ENCODE measurements at places on chromosomes 5 and 9.

DNA sequence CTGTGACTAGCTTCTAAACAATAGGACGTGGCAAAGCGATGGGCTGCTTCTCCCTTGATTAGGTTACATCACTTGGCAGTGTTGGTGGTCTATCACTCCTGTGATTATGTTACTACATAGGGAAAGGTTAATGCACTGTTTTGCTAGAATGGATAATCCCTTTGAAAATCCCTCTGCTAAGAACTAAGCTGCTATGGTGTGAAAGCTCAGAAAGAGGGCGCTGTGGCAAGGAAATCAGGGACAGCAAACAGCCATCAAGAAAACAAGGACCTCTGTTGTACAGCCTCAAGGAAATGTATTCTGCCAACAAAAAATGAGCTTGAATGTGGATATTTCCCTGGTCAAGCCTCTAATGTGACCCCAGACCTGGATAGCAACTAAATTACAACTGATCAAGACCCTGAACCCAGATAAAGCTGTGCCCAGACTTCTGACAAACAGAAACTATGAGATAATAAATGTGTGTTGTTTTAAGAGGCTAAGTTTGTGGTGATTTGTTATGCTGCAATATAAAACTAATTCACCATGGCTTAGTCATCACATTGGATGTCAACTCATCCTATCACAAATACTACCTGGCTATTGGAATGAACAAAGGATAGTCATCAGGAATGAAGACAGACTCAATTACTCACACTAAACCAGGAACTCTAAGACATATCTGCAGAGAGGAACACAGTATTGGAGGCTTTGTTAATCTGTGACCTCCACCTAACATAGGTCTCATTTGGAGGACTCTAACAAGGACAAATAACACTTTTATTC lies 1215.9 kb downstream of the EFNA5 start:
- no peaks in the 10 kb centered on the region for H3K27me3 ChIP-seq
- no peak for DNase-seq
- no peak overlapping the region for H3K4me3 ChIP-seq
- H3K4me1 ChIP-seq, result no peaks in the 10 kb centered on the region

- H3K27me3 ChIP-seq, result no peaks in the 10 kb centered on the region
- no peak overlapping the region for H3K27ac ChIP-seq
- H3K4me3 ChIP-seq, result no peak overlapping the region
- no peak for DNase-seq
- H3K4me1 ChIP-seq, result peaks cover 17% of the 10 kb centered on the region
Measured at GRCh38 chr9:16316456-16316855, 554.0 kb downstream of the BNC2 start.

- H3K4me3 ChIP-seq, result no peak overlapping the region
- peaks cover 33% of the 10 kb centered on the region for H3K27me3 ChIP-seq
- H3K36me3 ChIP-seq, result no peaks in the 10 kb centered on the region
- DNase-seq, result no peak
Measured at GRCh38 chr9:108475813-108476212, 380.0 kb downstream of the ACTL7B start.

DNA sequence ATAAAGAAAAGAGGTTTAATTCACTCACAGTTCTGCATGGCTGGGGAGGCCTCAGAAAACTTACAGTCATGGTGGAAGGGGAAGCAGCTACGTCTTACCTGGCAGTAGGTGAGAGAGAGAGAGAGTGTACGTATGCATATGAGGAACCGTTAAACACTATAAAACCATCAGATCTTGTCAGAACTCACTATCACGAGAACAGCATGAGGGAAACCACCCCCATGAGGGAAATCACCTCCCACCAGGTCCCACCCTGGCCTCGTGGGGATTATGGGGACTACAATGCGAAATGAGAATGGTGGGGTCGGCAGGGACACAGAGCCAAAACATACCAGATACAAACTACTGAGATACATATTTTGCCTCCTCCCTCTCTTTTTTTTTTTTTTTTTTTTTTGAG lies 10.8 kb upstream of the FER start:
- DNase-seq, result no peak
- no peaks in the 10 kb centered on the region for H3K36me3 ChIP-seq
- H3K27me3 ChIP-seq, result no peaks in the 10 kb centered on the region
- no peak overlapping the region for H3K27ac ChIP-seq
- no peak overlapping the region for H3K4me3 ChIP-seq
- peaks cover 12% of the 10 kb centered on the region for H3K4me1 ChIP-seq

GRCh38 chr9:129198319-129199043 lies 20.4 kb upstream of the IER5L start:
- H3K4me1 ChIP-seq, result peaks cover 16% of the 10 kb centered on the region
- no peak for DNase-seq
- H3K27me3 ChIP-seq, result no peaks in the 10 kb centered on the region
- H3K36me3 ChIP-seq, result no peaks in the 10 kb centered on the region
- no peak overlapping the region for H3K4me3 ChIP-seq

DNA sequence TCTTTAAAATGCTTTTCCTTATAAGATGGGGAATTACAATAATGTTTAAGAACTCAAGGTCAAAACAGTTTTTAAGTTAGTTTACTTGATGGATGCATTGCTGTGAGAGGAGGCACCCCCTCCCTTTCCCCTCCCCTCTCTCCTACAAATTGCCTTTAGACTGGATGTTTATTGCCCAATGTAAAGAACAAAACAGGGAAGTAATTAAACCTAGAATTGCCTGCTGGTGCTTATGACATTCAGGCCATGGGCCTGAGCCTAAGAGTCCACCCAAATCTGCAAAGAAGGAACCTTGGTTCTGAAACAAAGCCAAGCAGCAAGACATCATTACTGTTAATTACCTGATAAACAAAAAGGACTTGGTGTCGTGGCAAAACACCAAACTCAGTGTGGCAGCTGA lies 630.3 kb downstream of the ISL1 start:
- H3K27me3 ChIP-seq, result no peaks in the 10 kb centered on the region
- H3K4me3 ChIP-seq, result no peak overlapping the region
- DNase-seq, result no peak
- H3K4me1 ChIP-seq, result no peaks in the 10 kb centered on the region
- no peaks in the 10 kb centered on the region for H3K36me3 ChIP-seq
- H3K27ac ChIP-seq, result no peak overlapping the region

DNA sequence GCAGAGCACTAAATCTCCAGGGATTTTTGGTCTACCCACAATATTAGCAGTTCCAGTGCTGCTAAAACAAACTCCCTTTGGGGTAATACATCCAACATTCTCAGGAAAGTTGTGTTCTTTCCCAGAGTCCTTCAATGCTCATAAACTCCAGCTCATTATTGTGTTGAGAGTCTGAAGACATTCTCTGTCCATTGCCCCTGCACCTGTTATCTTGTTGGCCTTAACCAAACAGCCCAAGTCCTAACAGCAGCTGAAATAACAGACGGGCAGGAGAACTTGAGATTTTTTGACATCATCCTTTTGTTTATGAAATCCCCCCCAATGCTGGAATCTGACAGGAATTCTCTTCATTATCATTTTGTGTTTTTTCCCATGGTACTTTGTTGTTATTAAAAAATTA lies 110.8 kb downstream of the PAPPA start:
- H3K4me1 ChIP-seq, result no peaks in the 10 kb centered on the region
- H3K27ac ChIP-seq, result no peak overlapping the region
- DNase-seq, result no peak
- no peak overlapping the region for H3K4me3 ChIP-seq

- H3K27me3 ChIP-seq, result no peaks in the 10 kb centered on the region
- no peak overlapping the region for H3K27ac ChIP-seq
- no peak for DNase-seq
Measured at GRCh38 chr9:19998823-19999455, 210.1 kb upstream of the SLC24A2 start.

GRCh38 chr5:91011029-91011428 lies 372.1 kb downstream of the ARRDC3 start:
- H3K4me1 ChIP-seq, result peaks cover 7% of the 10 kb centered on the region
- peaks cover 11% of the 10 kb centered on the region for H3K36me3 ChIP-seq
- no peaks in the 10 kb centered on the region for H3K27me3 ChIP-seq
- no peak overlapping the region for H3K4me3 ChIP-seq
- DNase-seq, result no peak

DNA sequence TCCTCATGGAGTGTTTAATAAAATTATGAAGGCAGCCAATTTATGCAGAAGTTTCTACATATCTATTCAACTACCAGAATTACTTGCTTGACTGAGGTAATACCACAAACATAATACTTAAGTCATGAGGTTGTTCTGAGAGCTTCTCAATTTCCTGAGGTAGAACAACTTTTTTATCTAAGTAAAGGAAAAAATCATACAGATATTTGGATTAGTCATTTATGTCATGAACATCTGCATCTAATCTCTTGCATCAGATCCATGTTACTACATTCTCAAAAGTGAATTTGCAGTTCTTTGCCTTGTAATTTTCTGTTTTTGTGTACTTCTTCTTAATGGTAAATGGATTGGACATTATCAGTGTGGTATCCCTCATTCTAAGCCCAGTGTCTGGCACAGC lies 60.4 kb upstream of the RGMB start:
- H3K4me1 ChIP-seq, result no peaks in the 10 kb centered on the region
- H3K27ac ChIP-seq, result no peak overlapping the region
- H3K27me3 ChIP-seq, result no peaks in the 10 kb centered on the region
- H3K4me3 ChIP-seq, result no peak overlapping the region

GRCh38 chr9:99050292-99050911 lies 54.5 kb upstream of the TGFBR1 start:
- peaks cover 12% of the 10 kb centered on the region for H3K4me1 ChIP-seq
- H3K4me3 ChIP-seq, result no peak overlapping the region
- no peaks in the 10 kb centered on the region for H3K27me3 ChIP-seq

- no peak overlapping the region for H3K4me3 ChIP-seq
- peaks cover 2% of the 10 kb centered on the region for H3K36me3 ChIP-seq
- H3K4me1 ChIP-seq, result peaks cover 7% of the 10 kb centered on the region
- H3K27ac ChIP-seq, result no peak overlapping the region
Measured at GRCh38 chr5:38853753-38854470, 8.1 kb downstream of the OSMR start.

DNA sequence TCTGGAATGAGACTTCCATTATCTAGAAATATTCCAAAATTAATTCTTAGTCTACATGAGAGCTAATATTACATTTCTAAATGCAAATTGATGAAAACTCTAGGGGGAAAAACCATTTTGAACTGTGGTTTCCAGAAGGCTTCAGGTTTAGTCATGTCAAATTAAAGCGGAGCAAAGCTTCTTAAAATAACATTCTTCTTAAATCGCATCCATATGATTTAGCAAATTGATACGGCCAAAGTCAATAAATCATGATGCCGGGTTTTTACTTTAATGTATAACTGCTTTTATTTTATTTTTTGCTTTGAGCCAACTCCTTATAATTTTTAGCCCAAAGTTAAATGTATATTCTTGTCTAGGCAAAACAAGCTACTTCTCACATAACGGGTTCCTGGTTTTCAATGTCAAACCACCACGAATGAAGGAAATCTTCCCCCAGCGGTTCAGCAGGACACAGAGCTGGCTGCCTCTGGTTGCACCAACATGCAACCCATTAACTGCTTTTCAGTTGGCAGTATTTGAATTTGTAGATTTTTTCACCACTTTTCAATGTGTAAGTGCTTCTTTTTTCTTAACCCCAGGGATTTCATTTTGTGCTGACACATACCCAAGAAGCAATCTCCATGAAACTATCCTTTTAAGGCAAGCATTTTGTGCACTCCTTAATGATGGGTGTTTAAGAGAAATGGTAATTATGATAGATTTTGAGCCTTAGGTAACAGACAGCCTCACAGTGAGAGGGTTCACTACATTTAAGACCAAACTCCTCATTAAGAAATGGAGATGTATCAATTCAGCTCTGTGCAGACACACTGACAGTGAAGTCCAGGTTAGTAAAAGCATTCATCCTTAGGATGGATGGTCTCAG lies 35.5 kb downstream of the EFNA5 start:
- no peaks in the 10 kb centered on the region for H3K27me3 ChIP-seq
- no peak for DNase-seq
- peaks cover 2% of the 10 kb centered on the region for H3K36me3 ChIP-seq
- peak overlapping the region; percentile 40 for H3K27ac ChIP-seq
- H3K4me3 ChIP-seq, result no peak overlapping the region

DNA sequence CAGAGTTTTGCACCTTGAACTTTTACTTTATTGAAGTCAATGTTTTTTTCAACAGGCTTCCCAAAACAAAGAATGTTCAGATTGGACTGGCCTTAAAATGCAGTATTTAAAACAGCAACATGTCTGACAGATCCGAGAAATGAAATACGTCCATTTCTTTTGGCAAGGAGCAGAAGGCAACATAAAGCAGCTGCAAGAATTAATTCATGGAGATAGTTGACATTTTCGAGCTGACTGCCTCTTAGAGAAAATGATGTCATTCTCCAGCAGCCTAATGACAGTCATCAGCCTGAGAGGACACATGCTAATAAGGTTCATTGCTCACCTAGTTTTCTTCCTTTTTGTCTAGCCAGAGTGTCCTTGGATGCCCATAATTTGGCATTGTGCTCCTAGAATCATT lies 232.2 kb upstream of the SEMA6A start:
- no peaks in the 10 kb centered on the region for H3K27me3 ChIP-seq
- no peak for DNase-seq
- no peak overlapping the region for H3K27ac ChIP-seq
- peaks cover 7% of the 10 kb centered on the region for H3K4me1 ChIP-seq
- no peak overlapping the region for H3K4me3 ChIP-seq

DNA sequence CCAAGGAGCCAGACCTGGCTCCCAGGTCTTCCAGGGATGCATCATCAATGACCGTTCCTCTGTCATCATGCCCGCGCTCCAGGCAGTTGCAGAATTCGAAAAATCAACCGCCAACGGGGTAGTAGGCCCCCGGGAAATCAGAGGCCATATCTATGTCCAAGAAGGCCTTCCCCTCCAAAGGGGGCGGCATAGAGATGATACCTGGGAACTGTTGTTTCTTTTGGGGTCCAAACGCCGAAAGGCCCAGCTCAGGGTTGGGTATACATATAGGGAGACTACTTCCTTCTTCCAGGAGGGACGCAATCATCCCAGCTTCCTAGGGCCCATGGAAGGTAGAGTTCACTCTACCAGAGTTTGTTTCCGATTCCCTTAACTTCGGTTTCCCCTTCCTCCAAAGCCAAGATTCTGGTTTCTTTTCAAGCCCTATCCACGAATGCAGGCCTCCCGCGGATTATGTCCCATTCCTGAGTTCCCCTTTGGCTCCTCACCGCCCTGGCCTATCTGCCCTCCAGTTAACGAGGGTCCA lies 754 bp downstream of the DCAF12 start:
- H3K27me3 ChIP-seq, result no peaks in the 10 kb centered on the region
- peak overlapping the region; percentile 98 for H3K4me3 ChIP-seq
- peaks cover 21% of the 10 kb centered on the region for H3K36me3 ChIP-seq
- peaks cover 30% of the 10 kb centered on the region for H3K4me1 ChIP-seq
- no peak for DNase-seq

- H3K27me3 ChIP-seq, result peaks cover 42% of the 10 kb centered on the region
- H3K4me3 ChIP-seq, result no peak overlapping the region
- no peaks in the 10 kb centered on the region for H3K4me1 ChIP-seq
- no peaks in the 10 kb centered on the region for H3K36me3 ChIP-seq
- no peak overlapping the region for H3K27ac ChIP-seq
Measured at GRCh38 chr5:149166128-149166527, 24.8 kb downstream of the ABLIM3 start.

DNA sequence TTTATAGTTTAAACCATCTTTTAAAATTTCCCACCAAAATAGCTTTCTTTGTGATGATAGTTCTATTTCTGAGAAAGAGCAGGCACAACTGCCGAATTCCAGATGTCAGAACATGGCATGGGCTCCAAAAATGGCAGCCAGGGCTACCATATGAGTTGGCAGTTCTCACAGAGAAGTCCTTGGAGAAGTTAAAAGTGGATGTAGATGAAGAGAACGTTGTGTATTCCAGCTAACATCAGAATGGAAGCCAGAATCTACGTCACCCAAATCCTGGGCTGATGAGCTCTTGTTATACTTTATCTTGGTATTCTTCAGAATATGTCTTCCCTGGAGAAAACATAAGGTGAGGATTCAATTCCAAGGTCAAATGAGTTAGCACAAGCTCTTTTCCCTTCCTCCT lies 66.9 kb upstream of the BASP1 start:
- H3K4me3 ChIP-seq, result no peak overlapping the region
- no peaks in the 10 kb centered on the region for H3K27me3 ChIP-seq
- no peak for DNase-seq
- H3K27ac ChIP-seq, result no peak overlapping the region
- no peaks in the 10 kb centered on the region for H3K36me3 ChIP-seq
- H3K4me1 ChIP-seq, result no peaks in the 10 kb centered on the region

All from mesothelial cell of epicardium (in vitro differentiated cells).